Left ventricle myocardium inferior (tissue), 1 donor: ENCODE measurements at places on chromosomes 5 and 9.

GRCh38 chr9:130414081-130414731 lies 30.6 kb upstream of the ASS1 start:
- DNase-seq: no peak
- no peak overlapping the region for H3K4me3 ChIP-seq
- H3K4me1 ChIP-seq: no peaks in the 10 kb centered on the region
- H3K36me3 ChIP-seq: no peaks in the 10 kb centered on the region
- no peaks in the 10 kb centered on the region for H3K27me3 ChIP-seq

- H3K27me3 ChIP-seq: peaks cover 13% of the 10 kb centered on the region
- no peaks in the 10 kb centered on the region for H3K36me3 ChIP-seq
- H3K4me1 ChIP-seq: no peaks in the 10 kb centered on the region
- no peak overlapping the region for H3K4me3 ChIP-seq
- no peak overlapping the region for H3K27ac ChIP-seq
Observed at GRCh38 chr5:153974131-153974812, 64.4 kb downstream of the FAM114A2 start.

GRCh38 chr9:132671620-132672412 lies 1.6 kb downstream of the GTF3C4 start:
- peaks cover 67% of the 10 kb centered on the region for H3K4me1 ChIP-seq
- H3K27me3 ChIP-seq: no peaks in the 10 kb centered on the region
- H3K36me3 ChIP-seq: no peaks in the 10 kb centered on the region

DNA sequence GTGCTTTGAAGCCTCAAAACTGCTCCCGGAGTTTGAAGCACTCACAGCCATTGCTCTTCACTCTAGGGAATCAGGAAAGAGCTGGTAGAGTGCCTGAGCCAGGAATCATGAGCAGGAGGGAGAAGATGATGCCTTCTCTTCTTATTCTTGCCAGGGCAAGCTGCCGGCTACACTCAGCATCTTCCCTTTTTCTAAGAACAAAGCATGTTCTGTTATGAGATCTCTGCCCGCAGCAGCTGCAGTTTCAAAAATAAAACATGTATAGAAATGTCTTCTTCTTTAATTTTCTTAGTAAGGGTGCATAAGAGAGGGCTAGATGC lies 57.9 kb upstream of the RICTOR start:
- H3K27ac ChIP-seq: no peak overlapping the region
- H3K4me3 ChIP-seq: no peak overlapping the region
- no peak for DNase-seq
- no peaks in the 10 kb centered on the region for H3K27me3 ChIP-seq

DNA sequence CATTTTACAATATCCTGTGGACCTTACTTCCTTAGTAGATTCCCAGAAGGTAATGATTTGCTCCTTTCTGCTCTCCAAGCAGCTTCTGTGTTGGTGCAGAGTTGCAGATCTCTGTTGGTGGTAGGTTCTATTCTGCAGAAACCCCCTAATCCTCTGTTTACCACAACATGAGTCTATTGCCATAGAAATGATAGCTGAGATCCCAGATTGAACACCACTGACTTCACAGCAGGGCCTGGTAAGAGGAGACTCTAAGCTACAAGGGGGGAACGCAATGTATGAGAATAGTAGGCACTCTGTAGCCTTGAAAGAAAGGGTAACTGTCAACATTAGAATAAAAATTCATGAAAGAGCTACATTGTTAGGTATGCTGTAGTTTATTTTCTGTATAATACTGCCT lies 59.5 kb downstream of the MUSK start:
- H3K36me3 ChIP-seq: no peaks in the 10 kb centered on the region
- H3K4me1 ChIP-seq: peaks cover 5% of the 10 kb centered on the region
- no peaks in the 10 kb centered on the region for H3K27me3 ChIP-seq
